Left lung (tissue), 14 donors: ENCODE measurements at places on chromosomes 2 and 18. TPM values are rescaled to one million over a fixed set of nuclear protein-coding genes. Genes with fewer than 3 reads are reported as not detected.

GRCh38 chr2:219643084-219643473 is 15.6 kb downstream of the SLC4A3 start:
- no peaks in the 10 kb centered on the region for H3K36me3 ChIP-seq
- no peak overlapping the region for H3K27ac ChIP-seq
- no peak for DNase-seq
- H3K27me3 ChIP-seq, result peaks cover 23% of the 10 kb centered on the region

GRCh38 chr2:208099682-208100470 is 24.4 kb downstream of the CRYGD start:
- no peak for DNase-seq
- H3K27me3 ChIP-seq, result no peaks in the 10 kb centered on the region

GRCh38 chr2:128385365-128385764 is 66.7 kb upstream of the HS6ST1 start:
- no peak overlapping the region for H3K4me3 ChIP-seq
- H3K27me3 ChIP-seq, result no peaks in the 10 kb centered on the region
- H3K36me3 ChIP-seq, result no peaks in the 10 kb centered on the region
- DNase-seq, result peak; percentile 36
- no peak overlapping the region for H3K27ac ChIP-seq

DNA sequence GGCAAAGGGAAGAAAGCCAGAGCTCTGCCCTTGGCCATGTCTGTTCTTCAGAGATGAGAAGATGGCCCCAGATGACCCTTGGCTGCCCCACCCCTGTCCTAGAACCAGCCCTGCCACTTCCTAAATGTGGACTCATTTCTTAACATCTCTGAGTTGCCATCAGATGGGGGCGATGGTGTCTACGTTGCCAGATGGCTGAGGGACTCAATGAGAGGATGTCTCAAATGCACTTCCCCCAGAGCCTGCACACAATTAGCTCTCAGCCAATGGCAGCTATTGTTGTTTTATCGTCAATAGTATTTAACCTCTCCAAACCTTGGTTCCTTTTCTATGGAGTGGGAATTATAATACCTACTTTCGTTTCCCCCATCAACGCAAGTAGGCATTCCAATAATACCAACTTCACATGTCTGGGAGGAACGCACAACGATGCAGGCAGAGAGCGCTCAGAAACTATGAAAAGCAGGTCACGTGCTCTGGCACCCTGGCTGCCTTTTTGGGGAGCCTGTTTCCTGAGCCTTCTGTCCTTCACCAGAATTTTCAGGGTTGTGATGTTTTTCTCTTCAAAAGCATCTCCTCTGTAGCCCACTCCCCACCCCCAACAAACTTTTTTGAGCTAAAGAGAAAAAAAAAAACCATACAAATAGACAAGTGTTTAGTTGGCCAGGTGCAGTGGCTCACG is 100.3 kb downstream of the MCFD2 start:
- DNase-seq, result no peak
- no peaks in the 10 kb centered on the region for H3K27me3 ChIP-seq
- H3K36me3 ChIP-seq, result no peaks in the 10 kb centered on the region
- no peak overlapping the region for H3K4me3 ChIP-seq

MAPK4 gene
- total RNA-seq, result 0.55 TPM

POTEF gene
- total RNA-seq, result not detected

PLEKHA3 gene
- total RNA-seq, result 35.7 TPM
